Thyroid gland (tissue), 4 donors: ENCODE measurements at places on chromosomes 5 and 9. TPM values are rescaled to one million over a fixed set of nuclear protein-coding genes. Genes with fewer than 3 reads are reported as not detected.

OR13D1 gene
- total RNA-seq = not detected

IL33 gene
- total RNA-seq = 22.2 TPM

- DNase-seq = no peak
Observed at GRCh38 chr5:109478830-109479229, 69.1 kb upstream of the PJA2 start.

GABRP gene
- total RNA-seq = not detected

MSX2 gene
- total RNA-seq = 0.29 TPM

GRCh38 chr9:87310827-87311523, 186.7 kb upstream of the DAPK1 start:
- DNase-seq = no peak

DNA sequence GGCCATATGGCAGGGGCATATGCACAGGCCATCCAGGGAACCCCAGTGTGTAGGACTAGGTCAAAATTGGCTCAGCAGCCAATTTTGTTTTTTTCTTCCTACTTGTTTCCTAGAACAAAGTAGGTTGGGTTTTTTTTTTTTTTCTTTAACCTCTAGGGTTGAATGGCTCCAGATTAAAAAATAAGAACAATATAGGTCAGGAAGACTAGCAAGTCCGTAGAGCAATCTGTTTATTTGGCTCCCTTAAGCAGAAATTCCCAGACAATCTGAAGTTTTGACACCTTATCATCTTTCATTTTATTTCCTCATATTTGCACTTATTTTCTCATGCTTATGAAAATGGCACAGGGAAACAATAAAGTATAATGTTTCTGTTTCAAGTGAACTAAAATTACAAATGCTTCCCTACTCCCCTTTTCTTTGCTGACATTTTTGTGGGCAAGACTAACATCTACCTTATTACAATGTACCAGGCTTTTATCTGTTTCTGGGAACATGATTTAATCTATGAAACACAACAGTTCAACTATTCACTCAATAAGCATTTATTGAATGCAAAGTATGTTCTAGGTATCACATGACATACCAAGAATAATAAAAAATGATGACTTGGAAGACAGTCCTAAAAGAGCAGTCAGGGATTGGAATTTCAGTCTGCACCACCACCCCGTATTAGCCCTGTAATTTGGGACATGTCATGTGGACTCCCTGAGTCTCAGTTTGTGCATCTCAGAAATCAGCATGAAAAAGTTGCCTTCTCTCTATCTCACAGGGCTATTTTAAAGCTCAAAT, 30.5 kb downstream of the TLR4 start:
- DNase-seq = no peak

OMD gene
- 6.0 TPM for total RNA-seq

DNA sequence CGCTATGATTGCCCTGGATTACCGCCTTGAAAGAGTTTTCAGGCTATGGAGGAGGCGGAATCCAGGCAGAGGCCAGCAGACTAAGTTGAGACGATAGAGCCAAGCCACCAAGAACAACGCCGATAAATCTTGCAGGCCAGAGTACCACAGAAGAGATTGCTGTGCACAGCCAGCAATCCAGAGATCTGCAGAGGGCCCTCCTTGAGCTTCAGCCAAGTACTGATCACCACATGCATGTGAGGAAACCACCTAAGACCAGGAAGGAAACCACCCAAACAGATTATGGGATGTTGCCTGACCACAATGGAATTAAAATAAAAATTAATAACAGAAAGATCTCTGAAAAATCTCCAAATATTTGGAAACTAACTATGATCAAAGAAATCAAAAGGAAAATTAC, 74.9 kb downstream of the GCNT4 start:
- no peak for DNase-seq

GRCh38 chr5:159680095-159680494, 236.2 kb upstream of the ADRA1B start:
- DNase-seq = no peak

SHOC1 gene
- total RNA-seq = 0.13 TPM

DNA sequence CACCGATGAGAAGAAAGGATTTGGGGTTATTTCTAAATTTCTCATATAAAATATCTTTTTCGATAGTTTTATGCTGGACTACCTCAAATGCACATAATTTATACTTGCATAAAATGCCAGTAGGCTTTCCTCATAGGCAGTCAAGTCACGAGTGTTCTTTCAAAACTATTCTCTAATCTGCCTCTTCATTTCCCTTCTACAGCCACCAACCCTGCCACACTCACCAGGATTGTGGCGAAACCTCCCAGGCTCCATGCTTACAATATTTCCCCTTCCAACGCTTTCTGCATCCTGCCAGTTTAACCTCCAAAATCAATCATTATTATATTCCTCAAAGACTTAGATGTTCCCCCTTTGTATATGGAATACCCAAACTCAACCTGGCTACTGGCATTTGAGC, 65.4 kb downstream of the FRMD3 start:
- DNase-seq = no peak

IFNK gene
- total RNA-seq = not detected

SLC36A2 gene
- not detected for total RNA-seq
